NCI-H1694 (cell line): ENCODE measurements at places on chromosomes 6 and 20.

DNA sequence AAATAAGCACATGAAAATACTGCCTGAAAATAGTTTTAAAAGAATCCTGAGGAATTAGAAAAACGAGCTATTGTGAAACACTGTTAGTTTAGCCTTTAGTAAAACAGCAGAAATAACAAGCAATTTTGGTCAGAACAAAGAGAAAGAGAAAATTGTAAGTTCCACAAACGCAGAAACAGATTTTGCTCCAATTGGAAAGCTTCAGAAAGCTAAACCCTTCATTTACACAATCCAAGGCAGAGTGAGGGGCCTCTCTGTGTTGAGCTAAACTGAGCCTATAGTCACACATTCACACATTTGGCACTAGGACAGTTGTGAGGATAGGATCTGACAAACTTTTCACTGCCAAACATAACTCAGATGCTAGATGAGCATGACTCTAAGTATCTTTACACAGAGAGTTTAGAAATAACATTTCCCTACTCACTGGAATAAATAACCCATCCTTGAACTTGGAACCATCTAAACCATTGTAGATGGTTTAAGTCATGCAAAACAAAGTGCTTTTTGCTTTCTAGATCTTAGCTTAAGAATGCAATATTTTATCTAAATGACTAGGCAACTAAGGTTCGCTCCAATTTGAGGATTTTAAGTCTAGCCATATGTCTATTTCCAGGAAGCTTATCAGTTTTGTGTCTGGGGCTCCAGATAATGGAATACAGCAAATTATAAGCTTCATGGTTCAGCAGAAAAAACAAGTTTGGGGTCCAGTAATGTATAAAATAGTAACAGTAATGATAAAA is 122.6 kb downstream of the SGK1 start:
- no peak for DNase-seq

GRCh38 chr6:167044696-167045095 is 45.5 kb downstream of the CEP43 start:
- no peak for DNase-seq

DNA sequence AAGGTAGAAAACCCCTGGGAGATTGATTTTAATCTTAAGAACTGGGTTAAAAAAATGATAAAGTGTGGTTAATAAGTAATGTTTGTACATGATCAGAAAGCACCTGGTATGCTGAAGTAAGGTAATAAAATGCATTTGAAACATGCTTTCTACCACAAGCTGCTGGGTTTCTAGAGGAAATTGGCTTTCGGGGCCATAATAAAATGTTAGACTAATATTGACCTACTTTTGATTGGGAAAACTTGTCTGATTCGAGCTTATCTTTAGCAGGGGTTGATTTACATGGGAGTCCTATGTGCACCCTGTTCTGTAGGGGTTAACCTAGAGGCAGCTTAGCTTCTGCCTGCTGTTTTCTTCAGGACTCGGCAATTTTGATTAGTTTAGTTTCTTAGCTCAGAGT is 50.5 kb downstream of the CRYBG1 start:
- DNase-seq, result no peak

DNA sequence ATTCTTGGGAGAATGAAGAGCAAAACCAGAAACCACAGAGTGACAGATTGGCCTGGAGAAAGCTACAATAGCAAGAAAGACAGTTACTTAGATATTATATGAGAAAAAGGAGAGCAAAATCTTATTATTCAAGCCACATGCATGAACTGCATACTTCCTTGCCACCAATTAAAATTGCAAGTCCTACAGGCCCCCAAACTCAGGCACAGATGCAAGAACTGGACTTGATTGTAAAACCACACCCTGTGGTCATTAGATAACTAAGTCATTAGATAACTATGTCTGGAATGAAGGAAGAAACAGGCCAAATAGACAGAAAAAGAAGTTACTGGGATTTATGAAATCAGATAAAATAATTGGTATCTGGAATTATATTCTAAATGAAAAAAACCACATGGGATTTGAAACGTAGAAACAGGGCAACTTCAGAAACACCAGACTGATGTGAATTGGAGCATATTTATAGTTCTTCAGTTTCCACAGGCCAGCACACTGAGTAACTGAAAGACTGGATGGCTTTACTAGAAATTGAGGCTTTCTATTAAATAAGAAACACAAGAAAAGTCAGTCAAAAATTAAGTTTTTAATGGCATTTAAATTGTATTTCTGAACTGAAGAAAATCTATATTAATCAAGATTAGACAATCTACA is 49.4 kb upstream of the CARMIL1 start:
- no peak for DNase-seq

DNA sequence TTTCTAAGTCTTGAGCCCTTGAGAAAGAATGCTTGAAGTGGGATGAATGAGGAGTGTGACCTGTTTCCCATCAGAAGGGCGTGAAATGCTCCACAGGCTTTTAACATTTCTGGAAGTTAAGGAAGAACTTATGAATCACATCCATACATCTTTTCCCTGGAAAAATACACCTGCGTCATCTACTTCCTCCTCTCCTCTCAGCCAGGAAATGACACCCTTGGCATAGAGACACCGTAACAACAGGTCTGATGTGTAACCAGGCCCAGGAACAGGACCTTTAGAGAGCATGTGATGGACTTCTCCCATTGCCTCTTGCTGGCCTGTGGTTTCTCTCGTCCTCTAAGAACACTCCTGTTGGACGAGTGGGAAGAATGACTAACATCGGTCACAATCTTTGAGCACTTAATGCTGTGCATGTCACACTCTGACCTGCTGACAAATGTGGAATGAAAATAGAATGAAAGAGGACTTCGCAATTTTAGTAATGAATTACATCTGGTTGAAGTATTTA is 28.5 kb upstream of the CITED2 start:
- no peak for DNase-seq
